A549 treated with ZK216348 at 1 μM for 4 hours (cell line): ENCODE measurements at places on chromosomes 1 and 21. TPM values are rescaled to one million over a fixed set of nuclear protein-coding genes. Genes with fewer than 3 reads are reported as not detected.

The GLIS1 gene
- total RNA-seq: 0.08 TPM in 1 of 5 replicates, not detected in the others

The PLOD1 gene
- 60.5 to 88.3 TPM (median 85.2 TPM) in 5 replicates for total RNA-seq

The MYOM3 gene
- 5.6 to 7.4 TPM (median 6.9 TPM) in 5 replicates for total RNA-seq

The FAM3B gene
- total RNA-seq: not detected in 5 replicates

The MAGOH gene
- total RNA-seq: 60.3 to 127 TPM (median 64.7 TPM) in 5 replicates

The SYTL1 gene
- 0.33 to 1.2 TPM (median 0.51 TPM) in 5 replicates for total RNA-seq

The FYB2 gene
- total RNA-seq: not detected in 5 replicates

The MARK1 gene
- total RNA-seq: 0.05 to 0.22 TPM (median 0.09 TPM) in 5 replicates

The KRTAP12-2 gene
- total RNA-seq: not detected in 5 replicates

The ST6GALNAC5 gene
- total RNA-seq: not detected in 5 replicates

The TGFBR3 gene
- total RNA-seq: 2.4 to 4.4 TPM (median 4.1 TPM) in 5 replicates
